ENCODE measurements at places on chromosomes 6 and 20.

DNA sequence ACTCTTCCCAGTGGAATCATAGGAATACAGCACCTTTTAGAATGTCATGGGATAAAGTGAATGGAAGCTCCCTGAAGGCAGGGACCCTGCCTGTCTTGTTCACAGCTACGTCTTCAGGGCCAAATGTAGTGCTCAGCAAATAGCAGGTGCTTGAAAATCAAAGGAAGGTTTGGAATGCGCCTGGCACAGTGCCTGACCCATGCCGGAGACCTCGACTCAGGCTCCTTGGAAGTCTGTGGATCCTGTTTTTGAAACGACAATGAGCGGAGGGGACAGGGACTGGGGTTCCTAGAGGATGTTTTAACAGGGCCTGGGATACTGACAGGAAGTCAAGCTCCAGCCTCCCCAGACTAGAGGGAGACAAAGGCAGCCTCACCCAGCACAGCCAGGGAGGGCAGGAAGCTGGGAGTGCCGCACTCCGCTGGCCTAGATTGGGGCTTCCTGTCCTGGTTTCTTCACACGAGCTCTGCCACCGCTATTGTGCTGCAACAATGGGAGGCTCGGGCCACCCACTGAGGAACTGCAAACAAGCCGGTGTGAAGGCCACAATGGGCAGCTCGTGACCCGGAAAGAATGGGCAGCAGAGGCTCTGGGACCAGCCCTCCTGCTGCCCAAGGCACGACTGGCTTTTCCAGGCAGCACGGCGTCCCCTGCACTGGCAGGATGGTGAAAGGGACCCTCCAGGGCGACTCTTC lies 76.7 kb downstream of the PREX1 start:
- DNase-seq: peak; percentile 77

- DNase-seq: no peak
Observed at GRCh38 chr6:33019372-33019771, 10.0 kb upstream of the HLA-DOA start.

GRCh38 chr6:53299331-53300005 lies 49.3 kb downstream of the ELOVL5 start:
- DNase-seq: no peak

DNA sequence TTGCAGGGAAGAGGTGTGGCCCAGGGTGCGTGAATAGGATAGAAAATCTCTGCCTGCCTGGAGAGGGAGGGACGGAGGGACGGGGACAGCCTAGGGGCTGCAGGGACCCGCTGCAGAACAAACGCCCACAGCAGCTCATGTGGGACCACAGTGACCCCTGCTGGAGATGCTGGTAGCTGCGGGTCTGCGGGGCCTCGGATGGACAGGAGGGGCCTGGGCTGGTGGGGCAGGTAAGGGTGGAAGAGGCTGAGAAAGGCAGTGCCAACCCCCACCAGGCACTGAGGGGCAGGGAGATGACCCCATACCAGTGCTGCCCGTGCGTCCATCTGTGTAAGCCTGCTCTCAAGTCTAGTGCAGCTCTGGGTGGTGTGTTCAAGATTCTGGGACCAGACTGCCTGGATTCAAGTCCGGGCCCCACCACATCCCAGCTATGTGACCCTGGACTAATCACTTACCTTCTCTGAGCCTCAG lies 39.4 kb downstream of the KIAA1755 start:
- DNase-seq: peak; percentile 66

- DNase-seq: no peak
Observed at GRCh38 chr6:98014442-98015201, 731.6 kb upstream of the MMS22L start.

DNA sequence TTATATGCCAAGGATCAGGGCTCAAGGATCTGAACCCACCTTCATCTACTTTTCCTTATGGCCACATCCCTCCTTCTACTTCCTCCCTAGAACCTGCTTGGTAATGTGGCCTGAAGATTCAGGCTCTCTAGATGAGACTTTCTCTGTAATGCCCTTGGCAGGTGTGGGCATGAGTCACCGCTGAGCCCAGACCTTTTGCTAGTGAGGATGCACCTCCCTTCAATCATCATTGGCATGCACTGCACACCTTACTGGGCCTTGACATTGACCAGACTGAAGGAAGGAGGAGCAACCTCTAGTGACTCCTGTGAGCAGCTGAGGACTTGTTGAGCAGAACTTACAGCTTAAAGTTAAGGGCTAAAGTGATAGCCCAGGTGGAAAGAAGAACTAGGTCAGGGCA lies 405.3 kb downstream of the MAFB start:
- no peak for DNase-seq

GRCh38 chr20:63055575-63056235 lies 48.9 kb upstream of the BHLHE23 start:
- DNase-seq: no peak

- no peak for DNase-seq
Observed at GRCh38 chr6:17107863-17108262, 6.0 kb downstream of the STMND1 start.

GRCh38 chr6:107235007-107235406 lies 119.7 kb upstream of the BEND3 start:
- no peak for DNase-seq

GRCh38 chr6:6881438-6882225 lies 226.1 kb upstream of the RREB1 start:
- no peak for DNase-seq

- DNase-seq: no peak
Observed at GRCh38 chr6:138662471-138662870, 111.1 kb upstream of the CCDC28A start.

GRCh38 chr20:63554361-63555278 lies 661 bp downstream of the FNDC11 start:
- peak; percentile 55 for DNase-seq

DNA sequence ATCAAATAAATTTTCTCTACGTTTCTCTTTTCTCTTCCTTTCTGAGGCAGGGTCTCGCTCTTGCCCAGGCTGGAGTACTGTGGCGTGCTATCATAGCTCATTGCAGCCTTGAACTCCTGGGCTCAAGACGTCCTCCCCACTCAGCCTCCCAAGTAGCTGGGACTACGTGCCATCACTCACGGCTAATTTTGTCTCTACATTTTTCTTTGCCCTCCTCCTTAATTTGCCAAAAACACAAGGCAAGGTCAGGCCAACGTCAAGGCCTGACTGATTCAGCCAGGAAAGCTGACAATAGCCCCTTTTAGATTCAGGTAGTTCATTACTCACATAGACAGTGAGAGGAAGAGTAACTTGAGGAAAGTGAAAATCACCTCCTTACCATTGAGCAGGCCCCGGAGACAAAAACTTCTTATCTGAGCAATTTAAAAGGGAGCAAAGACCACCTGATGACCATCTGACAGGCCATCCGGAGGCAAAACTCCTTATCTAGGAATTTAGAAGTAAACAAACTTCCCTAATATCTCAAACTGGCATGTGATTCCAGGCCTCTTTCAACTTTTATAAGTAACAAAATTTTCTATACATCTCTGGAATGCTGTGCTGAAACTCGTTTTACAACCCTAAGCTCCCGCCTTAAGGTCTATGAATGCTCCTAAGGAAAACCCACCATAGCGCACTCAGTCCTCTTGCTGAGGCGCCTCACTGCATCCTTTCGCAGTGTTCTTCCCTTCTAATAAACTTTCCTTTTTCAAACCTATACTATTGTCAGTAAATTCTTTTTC lies 42.1 kb upstream of the SRPK1 start:
- no peak for DNase-seq

Measured in natural killer cell (primary cell).